ENCODE measurements at places on chromosomes 11 and 22. TPM values are rescaled to one million over a fixed set of nuclear protein-coding genes. Genes with fewer than 3 reads are reported as not detected.
A peak's percentile ranks its signal among the peaks of the same experiment; 100 is the strongest.

GRCh38 chr11:5796541-5796940, 5.5 kb upstream of the OR52N1 start:
- no peak for DNase-seq

Gene SORL1
- total RNA-seq = 44.5 TPM

DNA sequence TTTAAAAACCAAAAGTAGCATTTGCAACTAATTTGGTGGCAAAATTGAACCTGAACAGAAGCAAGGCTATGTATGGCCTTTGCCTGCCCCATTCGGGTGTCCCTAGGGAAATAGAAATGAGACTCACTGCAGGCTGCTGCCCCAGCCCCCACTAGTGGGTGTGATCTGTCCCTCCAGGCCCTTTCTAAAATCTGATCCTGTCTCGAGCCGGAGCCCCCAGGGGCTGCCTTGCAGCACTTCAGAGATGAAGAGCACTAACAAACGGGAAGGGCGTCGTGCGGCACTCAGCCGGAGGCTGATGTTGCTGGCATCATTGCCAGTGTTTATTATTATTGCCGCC, 43.2 kb downstream of the CD82 start:
- no peak for DNase-seq

DNA sequence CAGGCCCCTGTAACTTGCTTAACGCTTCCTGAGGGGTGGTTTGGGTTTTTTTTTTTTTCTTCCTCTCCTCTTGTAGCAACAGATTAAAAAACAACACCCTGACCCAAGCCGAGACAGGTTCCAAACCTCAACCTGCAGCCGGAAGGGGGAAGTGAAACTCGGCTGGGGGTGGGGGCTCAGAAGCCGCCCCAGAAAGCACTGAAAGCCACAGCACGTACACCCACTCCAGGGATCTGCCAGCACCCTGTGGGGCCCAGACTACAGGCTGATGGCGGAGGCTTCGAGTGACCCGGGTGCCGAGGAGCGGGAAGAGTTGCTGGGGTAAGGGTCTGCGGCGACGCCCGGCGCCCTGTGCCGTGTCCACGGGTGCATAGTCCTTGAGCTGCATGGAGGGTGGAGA, at the start of gene LSP1:
LSP1 (plus strand) TSS at position 208 of the 400 bp plus-strand sequence; CDS start at position 269, 61 bp downstream.
- peak; percentile 93 for DNase-seq

GRCh38 chr11:75481922-75482606, 43.7 kb downstream of the GDPD5 start:
- no peak for DNase-seq

Gene MS4A3
- total RNA-seq = not detected

DNA sequence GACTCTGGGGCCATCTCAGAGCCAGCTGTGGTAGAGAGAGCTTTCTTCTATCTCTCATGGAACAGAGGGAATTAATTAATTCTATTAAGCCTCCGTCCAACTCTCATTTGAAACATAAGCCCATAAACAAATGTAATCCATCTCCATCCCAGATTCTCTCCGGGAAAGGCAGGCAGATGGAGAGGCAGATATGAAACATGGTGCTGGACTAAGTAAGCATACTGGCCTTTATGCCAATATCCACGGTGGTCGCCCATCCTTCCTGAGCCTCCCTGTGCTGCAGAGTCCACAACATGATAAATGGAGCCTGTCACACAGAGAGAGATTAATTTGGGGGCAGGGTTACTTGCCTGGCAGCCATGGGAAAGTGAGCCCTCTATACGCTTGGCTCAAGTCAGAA, 44.8 kb downstream of the PRR5L start:
- no peak for DNase-seq

Measured in CD8-positive, alpha-beta memory T cell (primary cell).